ENCODE measurements at places on chromosomes 5 and 9.

DNA sequence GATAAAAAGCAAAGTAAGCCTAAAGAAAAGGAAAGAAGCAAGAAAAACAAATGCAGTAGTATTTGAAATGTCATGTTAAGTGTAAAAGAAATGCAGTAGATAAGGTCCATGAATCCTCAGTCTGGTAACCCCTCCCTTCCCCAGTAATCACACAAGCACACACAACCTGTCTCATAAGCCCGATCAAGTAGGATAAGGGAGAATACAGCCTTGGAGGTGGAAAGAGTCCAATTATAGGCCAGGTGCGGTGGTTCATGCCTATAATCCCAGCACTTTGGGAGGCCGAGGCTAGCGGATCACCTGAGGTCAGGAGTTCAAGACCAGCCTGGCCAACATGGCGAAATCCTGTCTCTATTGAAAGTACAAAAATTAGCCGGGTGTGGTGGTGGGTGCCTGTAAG is 117.9 kb downstream of the GADD45G start:
- no peak for DNase-seq

DNA sequence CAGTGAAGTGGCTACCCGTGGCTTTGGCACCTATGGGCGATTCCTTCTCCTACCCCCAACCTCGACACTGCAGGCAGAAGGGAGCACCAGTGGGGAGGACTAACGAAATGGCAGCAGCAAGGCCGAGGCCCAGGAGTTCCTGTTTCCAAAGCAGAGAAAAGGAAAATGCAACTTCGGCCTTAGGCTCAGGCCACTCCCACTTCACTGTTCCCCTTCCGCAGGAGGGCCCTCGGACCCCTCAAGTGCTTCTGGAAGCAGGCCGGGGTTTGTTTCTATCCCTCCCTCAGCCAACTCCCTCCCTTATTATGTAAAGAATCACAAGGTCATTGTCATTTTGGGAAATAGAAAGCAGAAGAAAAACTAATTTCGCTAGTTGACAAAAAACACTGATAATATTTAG is 36.4 kb upstream of the NKX2-5 start:
- DNase-seq, result no peak

GRCh38 chr5:161042862-161043261 is 190.9 kb upstream of the ATP10B start:
- DNase-seq, result no peak

GRCh38 chr5:106171708-106172107 is 1499.0 kb downstream of the EFNA5 start:
- peak; percentile 41 for DNase-seq

- DNase-seq, result no peak
These were observed 66.7 kb downstream of the DAB2IP start for GRCh38 chr9:121718084-121718483.

- no peak for DNase-seq
These were observed 86.5 kb upstream of the CCDC112 start for GRCh38 chr5:115382989-115383388.

DNA sequence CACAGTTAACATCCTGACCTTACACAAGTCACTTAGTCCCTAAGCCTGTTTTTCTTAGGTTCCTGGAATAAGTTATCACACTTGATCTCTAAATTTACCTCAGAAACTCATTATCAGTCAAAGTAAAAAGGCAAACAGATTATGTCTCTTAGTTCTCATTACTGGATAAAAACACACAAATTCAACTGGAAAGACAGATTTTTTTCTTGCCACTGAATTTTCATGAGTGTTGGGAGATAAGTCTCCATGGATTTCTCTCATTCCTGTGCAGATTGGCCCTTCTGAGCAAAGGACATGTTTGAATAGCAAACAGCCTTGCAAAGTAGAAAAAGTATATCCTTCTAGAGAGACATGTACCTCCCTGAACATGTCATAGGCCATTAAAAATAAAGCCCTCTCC is 10.2 kb downstream of the SPATA9 start:
- no peak for DNase-seq

- DNase-seq, result no peak
These were observed 251.8 kb downstream of the NNT start for GRCh38 chr5:43854697-43855292.

- DNase-seq, result no peak
These were observed 315.3 kb downstream of the GADD45G start for GRCh38 chr9:89920131-89920530.
